Thoracic aorta (tissue), 2 donors: ENCODE measurements at places on chromosomes 4 and X.

- DNase-seq: no peak
These were observed 31.3 kb downstream of the EMCN start for GRCh38 chr4:100486496-100486895.

DNA sequence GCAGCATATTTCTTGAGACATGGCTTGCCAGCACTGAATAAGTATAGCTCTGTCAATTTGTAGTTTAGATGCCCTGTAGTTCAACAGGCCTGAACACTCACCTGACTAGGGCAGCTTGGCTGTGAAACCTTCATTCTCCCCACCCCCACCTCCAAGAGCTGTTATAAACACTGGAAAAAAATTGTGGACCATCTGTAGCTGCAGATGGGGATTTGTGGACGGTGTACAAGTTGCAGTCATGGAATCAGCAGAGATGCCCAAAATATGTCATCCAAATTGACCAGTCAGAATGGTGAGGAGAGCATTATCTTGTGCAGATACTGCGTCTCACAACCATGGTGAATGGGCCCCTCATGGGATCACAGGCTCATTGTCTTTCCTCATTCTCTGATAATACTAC is 76.2 kb upstream of the PAQR3 start:
- DNase-seq: no peak

GRCh38 chr4:157075811-157076577 is at the start of gene GLRB:
TSS of gene GLRB (plus strand) at chr4:157076150. CDS start at chr4:157078025, 1,875 bp downstream.
- DNase-seq: no peak

DNA sequence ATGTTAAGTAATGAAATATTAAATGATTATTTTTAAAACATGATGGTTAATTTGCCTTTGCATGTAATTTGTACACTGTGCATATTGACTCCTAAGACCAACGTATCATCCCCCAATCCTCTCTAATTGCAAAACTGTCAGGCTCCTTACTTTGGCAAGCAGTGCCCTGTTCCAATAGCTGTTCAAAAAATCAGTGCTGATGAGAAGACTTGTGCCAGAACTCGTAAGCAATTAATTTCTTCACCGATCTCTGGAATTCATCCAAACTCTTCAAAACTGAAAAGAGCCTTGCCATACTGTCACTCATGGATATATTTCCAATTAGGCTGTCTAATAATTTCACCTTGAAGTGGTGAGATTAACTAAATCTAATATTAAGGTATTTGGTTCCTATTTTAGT is 493.9 kb upstream of the NDST4 start:
- DNase-seq: no peak
